ENCODE measurements at places on chromosomes 1 and 21.

GRCh38 chr1:17908945-17909344 is 153.8 kb downstream of the ACTL8 start:
- DNase-seq = no peak

- DNase-seq = no peak
These were observed 28.2 kb upstream of the DNAH14 start for GRCh38 chr1:224901087-224901810.

DNA sequence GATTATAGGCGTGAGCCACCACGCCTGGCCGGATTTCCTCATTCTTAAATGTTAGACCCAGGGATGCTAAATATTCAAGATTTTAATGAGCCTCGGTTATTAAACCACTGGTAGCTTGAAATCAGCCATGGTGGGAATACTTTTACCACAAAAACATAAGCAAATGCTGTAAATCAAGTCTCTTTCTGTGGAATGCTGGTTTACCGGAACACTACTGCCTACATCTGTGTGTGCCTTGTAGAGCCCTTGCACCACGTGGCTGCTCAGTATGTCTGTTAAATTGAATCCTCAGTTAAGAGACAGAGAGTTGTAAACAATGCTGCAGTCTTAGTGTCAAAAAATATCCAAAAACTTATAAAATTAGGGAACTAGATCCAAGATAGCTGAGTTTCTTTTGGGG is 26.8 kb upstream of the CNN3 start:
- no peak for DNase-seq

DNA sequence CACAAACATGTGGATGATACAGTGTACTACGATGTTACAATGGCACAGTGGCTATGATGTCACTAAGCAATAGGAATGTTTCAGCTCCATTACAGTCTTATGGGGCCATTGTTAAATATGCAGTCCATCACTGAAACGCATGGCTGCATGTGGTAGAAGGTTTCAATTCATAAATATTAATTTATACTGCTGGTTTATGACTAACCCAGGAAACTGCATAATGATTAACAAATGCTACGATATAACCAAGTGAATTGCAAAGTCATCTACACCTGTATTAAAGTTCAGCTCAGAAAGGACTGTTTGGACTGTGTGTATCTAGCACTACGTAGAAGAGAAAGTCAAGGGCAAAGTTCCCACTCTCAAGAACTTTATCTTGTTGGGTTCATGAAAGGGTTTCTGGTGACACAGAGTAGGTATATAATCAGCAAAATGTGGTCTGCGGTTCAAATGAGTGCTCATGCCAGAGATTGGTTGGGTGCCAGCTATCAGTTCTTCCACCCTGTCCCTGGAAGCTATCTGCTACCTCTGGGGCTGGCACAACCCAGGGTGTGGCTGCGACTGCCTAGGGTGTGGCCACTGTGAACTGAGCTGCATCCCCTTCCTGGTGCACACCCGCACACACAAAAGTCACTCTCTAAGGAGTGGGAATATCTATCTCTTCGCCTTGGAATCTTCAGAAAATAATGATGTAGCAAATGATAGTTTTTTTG is 14.8 kb downstream of the MGST3 start:
- no peak for DNase-seq

DNA sequence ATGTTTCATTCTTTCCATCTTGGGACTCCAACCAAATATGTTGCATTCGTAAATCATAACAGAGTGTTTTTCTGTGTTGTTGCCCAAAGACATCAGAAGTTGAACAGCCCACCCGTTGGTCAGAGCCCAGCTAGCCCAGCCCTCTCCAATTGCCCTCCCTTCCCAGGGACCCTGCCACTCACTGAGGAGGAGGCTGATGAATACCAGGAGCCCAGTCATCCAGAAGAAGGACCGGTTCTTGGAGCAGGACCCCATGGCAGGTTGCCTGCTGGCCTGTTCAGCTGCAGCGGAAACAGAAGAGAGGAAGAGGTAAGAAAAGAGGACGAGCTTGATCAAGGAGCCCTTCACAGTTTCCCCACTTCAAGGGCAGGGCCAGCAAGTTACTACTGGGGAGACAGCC is 172.2 kb upstream of the ETV3 start:
- DNase-seq = no peak

DNA sequence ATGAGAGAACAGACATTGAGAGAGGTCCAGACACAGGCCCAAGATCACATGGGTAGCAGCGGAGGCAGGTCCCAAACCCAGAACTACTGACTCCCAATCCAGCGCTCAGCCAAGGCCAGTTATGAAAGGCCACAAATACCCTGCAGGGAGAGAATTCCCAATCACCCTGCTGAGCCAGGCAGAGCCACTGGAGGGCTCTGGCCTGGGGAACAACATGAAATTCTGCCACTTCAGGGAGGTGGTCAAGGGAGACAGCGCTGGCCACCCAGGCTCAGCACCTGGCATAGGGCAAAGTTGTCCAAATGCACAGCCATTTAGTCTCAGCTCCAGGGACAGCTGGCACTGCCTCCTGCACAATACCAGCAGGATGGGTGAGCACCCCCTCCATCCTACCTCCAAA is 27.5 kb downstream of the SLC9A1 start:
- DNase-seq = no peak

DNA sequence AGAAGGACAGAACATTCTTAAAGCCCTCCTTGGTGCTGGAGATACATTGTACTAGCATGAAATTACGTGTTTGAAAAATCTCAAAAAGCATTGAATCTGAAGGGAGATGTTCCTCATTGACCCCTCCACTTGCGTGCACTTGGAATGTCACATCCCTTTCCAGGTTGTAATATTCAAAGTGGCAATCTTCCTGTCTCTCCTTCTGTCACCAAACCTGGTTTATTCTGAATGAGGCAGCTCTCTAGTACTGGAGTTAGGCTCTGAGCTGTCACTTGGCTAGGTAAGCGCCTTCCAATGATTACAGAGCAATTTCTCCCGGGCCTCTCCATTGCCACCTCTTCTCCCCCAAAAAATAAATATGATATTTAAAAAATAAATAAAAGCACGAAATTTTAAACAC is 855 bp downstream of the DSCAM start:
- no peak for DNase-seq

DNA sequence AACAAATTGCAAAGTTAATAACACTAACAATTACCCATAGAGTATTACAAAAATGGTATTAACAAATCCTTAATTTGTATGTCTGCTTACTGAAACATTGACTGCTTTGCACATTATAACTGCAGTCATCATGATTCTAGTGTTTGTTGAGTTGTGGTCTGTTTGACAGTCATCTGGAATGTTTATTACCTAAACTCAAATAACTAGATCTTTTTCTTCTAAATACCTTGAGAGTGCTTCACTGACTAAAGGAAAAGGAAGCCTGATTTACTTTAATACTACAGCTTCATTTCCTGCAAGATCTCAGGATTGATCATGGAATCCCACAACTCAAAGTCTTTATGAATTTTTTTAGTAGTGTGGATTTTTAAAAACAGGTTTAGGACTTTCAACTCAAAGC is 70.0 kb downstream of the HMCN1 start:
- DNase-seq = no peak

DNA sequence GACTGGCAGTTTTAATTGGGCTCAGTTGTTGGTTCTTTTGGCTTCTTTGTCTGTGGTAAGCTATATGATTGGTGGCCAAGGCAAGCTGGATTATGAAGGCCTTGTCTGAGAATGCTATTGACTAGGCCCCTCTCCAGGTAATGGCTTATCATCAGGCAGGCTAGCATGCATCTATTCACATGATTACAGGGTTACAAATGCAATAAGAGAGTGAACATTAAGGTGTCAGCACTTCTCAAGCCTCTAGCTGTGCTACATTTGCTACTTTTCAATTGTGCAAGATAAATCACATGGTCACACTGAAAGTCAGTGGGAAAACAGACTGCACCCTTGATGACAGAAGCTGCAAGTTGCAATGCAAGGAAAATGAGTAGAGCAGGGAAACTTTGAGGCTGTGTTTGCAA is 550.9 kb upstream of the TMPRSS15 start:
- no peak for DNase-seq
